Heart right ventricle (tissue), 16 donors: ENCODE measurements at places on chromosomes 5 and 9. TPM values are rescaled to one million over a fixed set of nuclear protein-coding genes. Genes with fewer than 3 reads are reported as not detected.

- no peaks in the 10 kb centered on the region for H3K36me3 ChIP-seq
- no peak for DNase-seq
- H3K27ac ChIP-seq, result no peak overlapping the region
- H3K4me1 ChIP-seq, result no peaks in the 10 kb centered on the region
Observed at GRCh38 chr9:38431116-38431515, 6.9 kb upstream of the IGFBPL1 start.

The RASEF gene
- 0.12 TPM for total RNA-seq

GRCh38 chr5:102711525-102712385 lies 43.4 kb upstream of the PAM start:
- no peaks in the 10 kb centered on the region for H3K36me3 ChIP-seq
- no peak overlapping the region for H3K4me3 ChIP-seq
- no peaks in the 10 kb centered on the region for H3K27me3 ChIP-seq

GRCh38 chr5:7668627-7669026 lies 182.3 kb downstream of the CFAP90 start:
- no peak for DNase-seq
- H3K36me3 ChIP-seq, result no peaks in the 10 kb centered on the region
- H3K4me3 ChIP-seq, result no peak overlapping the region
- no peaks in the 10 kb centered on the region for H3K4me1 ChIP-seq

The KIAA1958 gene
- total RNA-seq, result 7.7 TPM

- H3K4me3 ChIP-seq, result no peak overlapping the region
- no peak overlapping the region for H3K27ac ChIP-seq
- DNase-seq, result no peak
- H3K36me3 ChIP-seq, result no peaks in the 10 kb centered on the region
Observed at GRCh38 chr5:15183520-15183919, 311.9 kb upstream of the ANKH start.

GRCh38 chr5:150567031-150567717 lies 59.2 kb downstream of the NDST1 start:
- H3K36me3 ChIP-seq, result no peaks in the 10 kb centered on the region
- no peak for DNase-seq
- H3K4me1 ChIP-seq, result no peaks in the 10 kb centered on the region
- H3K4me3 ChIP-seq, result no peak overlapping the region

GRCh38 chr5:119400245-119400644 lies 44.4 kb downstream of the TNFAIP8 start:
- DNase-seq, result no peak
- H3K27ac ChIP-seq, result no peak overlapping the region
- no peak overlapping the region for H3K4me3 ChIP-seq
- no peaks in the 10 kb centered on the region for H3K4me1 ChIP-seq

The CCDC112 gene
- total RNA-seq, result 7.5 TPM

DNA sequence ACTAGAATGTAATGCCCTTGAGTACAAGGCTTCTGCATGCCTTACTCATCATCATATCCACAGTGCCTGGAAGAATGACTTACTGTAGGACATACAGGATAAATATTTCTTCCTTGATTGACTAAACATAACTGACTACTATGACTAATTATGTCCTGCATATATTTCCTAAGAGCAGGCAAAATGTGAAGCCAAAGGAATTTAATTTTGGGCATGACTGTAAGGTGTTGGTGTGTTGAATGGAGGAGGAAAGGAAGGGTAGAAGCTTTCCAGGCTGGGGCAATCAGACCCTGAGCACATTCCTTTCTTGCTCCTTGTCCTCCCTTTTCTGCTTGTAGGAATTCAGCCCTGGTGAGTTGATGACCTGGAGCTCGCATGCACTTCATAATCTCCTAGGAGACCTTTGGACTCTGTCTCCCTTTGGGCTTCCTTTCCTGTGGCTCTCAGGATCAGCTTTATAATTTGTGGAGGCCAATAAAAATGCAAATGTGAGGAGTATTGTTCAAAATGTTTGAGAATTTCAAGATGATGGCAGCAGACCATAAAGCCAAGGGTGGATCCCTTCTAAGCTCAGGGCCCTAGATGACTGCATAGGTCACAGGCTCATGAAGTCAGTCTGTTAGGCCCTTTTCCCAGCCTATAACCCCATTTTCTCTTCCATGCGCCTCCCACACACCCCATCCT lies 174.0 kb downstream of the HMHB1 start:
- no peaks in the 10 kb centered on the region for H3K4me1 ChIP-seq
- H3K4me3 ChIP-seq, result no peak overlapping the region
- H3K27me3 ChIP-seq, result no peaks in the 10 kb centered on the region
- H3K36me3 ChIP-seq, result no peaks in the 10 kb centered on the region
- H3K27ac ChIP-seq, result peak overlapping the region; percentile 3

The PCA3 gene
- not detected for total RNA-seq

The GLIPR2 gene
- total RNA-seq, result 5.0 TPM

DNA sequence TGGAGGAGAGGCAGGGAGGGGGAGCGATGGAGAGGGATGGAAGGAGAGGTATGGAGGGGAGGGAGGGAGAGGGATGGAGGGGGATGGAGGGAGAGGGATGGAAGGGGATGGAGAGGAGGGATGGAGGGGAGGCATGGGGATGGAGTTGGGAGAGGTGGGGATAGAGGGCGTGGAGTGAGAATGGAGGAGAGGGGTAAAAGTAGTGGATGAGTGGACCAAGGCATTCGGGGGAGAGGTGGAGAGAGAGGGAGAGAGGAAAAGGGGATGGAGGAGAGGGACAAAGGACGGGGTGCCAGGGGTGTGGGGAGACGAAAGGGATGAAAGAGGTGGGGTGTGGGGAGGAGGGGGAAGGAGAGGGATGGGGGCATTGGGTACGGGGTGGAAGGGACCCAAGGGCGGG lies 100.4 kb downstream of the VAV2 start:
- no peaks in the 10 kb centered on the region for H3K27me3 ChIP-seq
- H3K4me1 ChIP-seq, result no peaks in the 10 kb centered on the region
- no peaks in the 10 kb centered on the region for H3K36me3 ChIP-seq
- DNase-seq, result no peak

The OTULINL gene
- total RNA-seq, result 3.1 TPM

DNA sequence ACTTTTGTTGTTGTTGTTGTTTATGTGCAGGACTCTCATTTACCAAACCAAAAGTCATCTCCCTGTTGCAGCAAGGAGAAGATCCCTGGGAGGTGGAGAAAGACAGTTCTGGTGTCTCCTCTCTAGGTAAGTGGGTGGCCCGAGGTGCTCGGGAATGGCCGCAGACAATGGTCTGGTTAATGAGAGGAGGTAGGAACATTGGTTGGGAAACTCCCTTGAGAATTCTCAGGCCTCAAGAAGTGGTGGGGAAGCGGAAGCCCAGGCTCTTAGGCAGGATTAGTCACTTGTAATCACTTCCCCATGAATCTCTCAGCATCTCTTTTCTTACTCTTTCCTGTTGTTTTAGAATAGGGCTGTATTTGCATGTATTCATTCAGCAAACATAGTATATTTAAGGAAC lies 7.2 kb downstream of the ZNF354B start:
- H3K36me3 ChIP-seq, result peaks cover 54% of the 10 kb centered on the region
- peaks cover 13% of the 10 kb centered on the region for H3K4me1 ChIP-seq
- DNase-seq, result no peak
- no peaks in the 10 kb centered on the region for H3K27me3 ChIP-seq

- no peaks in the 10 kb centered on the region for H3K27me3 ChIP-seq
- H3K36me3 ChIP-seq, result no peaks in the 10 kb centered on the region
- peaks cover 44% of the 10 kb centered on the region for H3K4me1 ChIP-seq
- peak overlapping the region; percentile 93 for H3K4me3 ChIP-seq
- H3K27ac ChIP-seq, result peak overlapping the region; percentile 81
Observed at GRCh38 chr9:127568971-127569885, 42.8 kb upstream of the STXBP1 start.

The RIGI gene
- 3.4 TPM for total RNA-seq

- H3K4me1 ChIP-seq, result no peaks in the 10 kb centered on the region
- no peak for DNase-seq
- no peaks in the 10 kb centered on the region for H3K36me3 ChIP-seq
- H3K4me3 ChIP-seq, result no peak overlapping the region
Observed at GRCh38 chr9:126430124-126430523, 103.5 kb downstream of the MVB12B start.

GRCh38 chr5:115284021-115284420 lies 12.4 kb downstream of the CCDC112 start:
- H3K36me3 ChIP-seq, result no peaks in the 10 kb centered on the region
- DNase-seq, result no peak
- no peaks in the 10 kb centered on the region for H3K27me3 ChIP-seq
